Left ventricle myocardium inferior (tissue), 1 donor: ENCODE measurements at places on chromosomes 3 and 15.
A peak's percentile ranks its signal among the peaks of the same experiment; 100 is the strongest.

- peak overlapping the region; percentile 65 for H3K27ac ChIP-seq
- peaks cover 65% of the 10 kb centered on the region for H3K4me1 ChIP-seq
- no peaks in the 10 kb centered on the region for H3K27me3 ChIP-seq
- H3K36me3 ChIP-seq: peaks cover 47% of the 10 kb centered on the region
- DNase-seq: no peak
Observed at GRCh38 chr3:148998297-148998696, 7.0 kb downstream of the GYG1 start.

DNA sequence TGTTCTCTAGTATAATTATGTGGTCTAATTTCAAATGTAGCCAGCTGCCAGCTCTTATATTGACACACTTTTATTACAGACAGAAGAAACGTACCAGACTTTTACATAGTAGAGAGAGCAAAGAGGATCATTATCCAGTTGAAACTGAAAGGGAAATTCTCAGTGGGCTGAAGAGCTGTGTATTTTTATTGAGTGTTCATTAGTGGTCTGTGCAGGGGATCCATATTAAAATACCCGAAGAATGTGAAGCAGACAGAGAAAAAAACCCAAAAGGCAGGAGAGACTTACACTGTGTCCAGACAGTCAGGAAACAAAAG is 41.3 kb downstream of the MYRIP start:
- no peaks in the 10 kb centered on the region for H3K4me1 ChIP-seq
- H3K36me3 ChIP-seq: no peaks in the 10 kb centered on the region
- no peaks in the 10 kb centered on the region for H3K27me3 ChIP-seq
- no peak overlapping the region for H3K27ac ChIP-seq

DNA sequence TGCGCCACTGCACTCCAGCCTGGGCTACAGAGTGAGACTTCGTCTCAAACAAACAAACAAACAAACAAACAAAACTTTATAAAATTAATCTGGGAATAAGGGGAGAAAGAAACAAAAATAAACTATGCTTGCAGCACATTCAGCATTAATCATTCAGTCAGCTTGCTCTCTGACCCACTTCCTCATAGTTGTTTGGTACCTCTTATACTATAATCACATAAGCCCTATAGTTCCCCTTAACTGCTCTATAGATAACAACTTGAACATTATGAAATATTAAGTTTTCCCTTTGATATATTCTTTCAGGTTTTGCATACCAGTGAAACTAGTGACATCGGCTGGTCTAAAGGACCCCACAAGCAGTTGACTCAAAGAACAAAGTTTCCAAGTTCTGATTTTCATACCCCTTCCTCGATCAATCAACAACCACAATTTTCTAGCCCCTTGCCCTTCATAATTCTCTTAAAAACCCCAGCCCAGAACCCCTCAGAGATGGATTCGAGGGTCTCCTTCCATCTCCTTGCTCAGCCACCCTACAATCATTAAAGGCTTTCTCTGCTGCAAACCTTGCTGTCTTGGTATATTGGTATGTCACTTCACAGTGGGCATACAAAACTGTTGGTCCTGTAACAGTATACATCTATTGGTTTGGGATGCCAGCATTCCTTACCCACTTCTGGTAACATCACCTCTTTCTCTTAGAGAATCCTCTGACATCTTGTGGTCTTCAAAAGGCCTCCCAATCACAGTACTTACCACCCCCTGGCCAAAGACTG is 26.4 kb downstream of the BCL2L10 start:
- no peaks in the 10 kb centered on the region for H3K27me3 ChIP-seq
- no peak for DNase-seq
- H3K36me3 ChIP-seq: no peaks in the 10 kb centered on the region
- no peaks in the 10 kb centered on the region for H3K4me1 ChIP-seq
- no peak overlapping the region for H3K4me3 ChIP-seq

DNA sequence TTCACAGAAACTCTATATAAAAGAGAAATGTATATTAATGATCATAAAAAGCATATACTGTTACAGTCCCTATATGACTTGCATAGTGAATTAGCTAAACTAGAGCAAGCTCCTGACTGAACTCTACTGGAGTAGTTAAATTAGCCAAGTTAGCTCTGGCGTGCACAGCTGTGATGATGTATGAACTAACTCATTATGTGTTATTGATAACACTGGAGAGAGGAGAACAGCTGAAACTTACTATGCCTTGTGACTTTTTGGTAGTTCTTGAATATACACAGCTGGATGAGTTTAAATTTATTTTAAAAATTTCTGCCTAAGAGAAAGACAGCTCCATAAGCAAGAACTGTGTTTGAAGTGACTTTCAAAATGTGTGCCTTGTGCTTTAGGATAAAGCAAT is 8.1 kb downstream of the TIPARP start:
- DNase-seq: no peak
- H3K36me3 ChIP-seq: peaks cover 17% of the 10 kb centered on the region
- H3K4me1 ChIP-seq: peaks cover 100% of the 10 kb centered on the region
- no peaks in the 10 kb centered on the region for H3K27me3 ChIP-seq

- peaks cover 4% of the 10 kb centered on the region for H3K27me3 ChIP-seq
- no peak overlapping the region for H3K27ac ChIP-seq
- H3K4me1 ChIP-seq: peaks cover 4% of the 10 kb centered on the region
- no peak for DNase-seq
Observed at GRCh38 chr3:170811515-170811914, 58.5 kb downstream of the RPL22L1 start.

DNA sequence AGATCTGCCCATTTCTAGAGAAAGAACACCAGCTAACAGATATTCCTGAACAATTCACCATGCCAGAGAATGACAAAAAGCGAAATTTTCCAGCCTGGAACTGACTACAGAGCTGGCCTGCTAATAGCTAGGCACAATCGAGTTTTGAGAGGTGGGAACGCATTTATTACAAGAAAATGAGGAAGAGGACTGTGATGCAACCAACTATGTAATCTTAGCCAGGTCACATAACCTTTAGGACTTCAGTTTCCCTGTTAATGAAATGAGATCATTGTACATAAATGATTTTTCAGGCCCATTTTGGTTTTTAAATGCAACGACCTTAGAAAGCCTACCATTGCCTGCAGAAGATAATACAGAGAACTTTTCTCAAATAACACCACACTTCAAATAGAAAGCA is 72.1 kb upstream of the SETMAR start:
- H3K36me3 ChIP-seq: no peaks in the 10 kb centered on the region
- no peak overlapping the region for H3K4me3 ChIP-seq
- H3K27me3 ChIP-seq: no peaks in the 10 kb centered on the region
- no peaks in the 10 kb centered on the region for H3K4me1 ChIP-seq
- DNase-seq: no peak

GRCh38 chr3:43389388-43390254 is 103.3 kb downstream of the SNRK start:
- DNase-seq: no peak
- no peak overlapping the region for H3K4me3 ChIP-seq
- peak overlapping the region; percentile 85 for H3K27ac ChIP-seq
- H3K36me3 ChIP-seq: no peaks in the 10 kb centered on the region
- H3K27me3 ChIP-seq: no peaks in the 10 kb centered on the region

GRCh38 chr15:58147171-58147611 is 9.0 kb downstream of the AQP9 start:
- no peak overlapping the region for H3K27ac ChIP-seq
- H3K36me3 ChIP-seq: no peaks in the 10 kb centered on the region
- H3K4me3 ChIP-seq: no peak overlapping the region
- no peaks in the 10 kb centered on the region for H3K4me1 ChIP-seq

DNA sequence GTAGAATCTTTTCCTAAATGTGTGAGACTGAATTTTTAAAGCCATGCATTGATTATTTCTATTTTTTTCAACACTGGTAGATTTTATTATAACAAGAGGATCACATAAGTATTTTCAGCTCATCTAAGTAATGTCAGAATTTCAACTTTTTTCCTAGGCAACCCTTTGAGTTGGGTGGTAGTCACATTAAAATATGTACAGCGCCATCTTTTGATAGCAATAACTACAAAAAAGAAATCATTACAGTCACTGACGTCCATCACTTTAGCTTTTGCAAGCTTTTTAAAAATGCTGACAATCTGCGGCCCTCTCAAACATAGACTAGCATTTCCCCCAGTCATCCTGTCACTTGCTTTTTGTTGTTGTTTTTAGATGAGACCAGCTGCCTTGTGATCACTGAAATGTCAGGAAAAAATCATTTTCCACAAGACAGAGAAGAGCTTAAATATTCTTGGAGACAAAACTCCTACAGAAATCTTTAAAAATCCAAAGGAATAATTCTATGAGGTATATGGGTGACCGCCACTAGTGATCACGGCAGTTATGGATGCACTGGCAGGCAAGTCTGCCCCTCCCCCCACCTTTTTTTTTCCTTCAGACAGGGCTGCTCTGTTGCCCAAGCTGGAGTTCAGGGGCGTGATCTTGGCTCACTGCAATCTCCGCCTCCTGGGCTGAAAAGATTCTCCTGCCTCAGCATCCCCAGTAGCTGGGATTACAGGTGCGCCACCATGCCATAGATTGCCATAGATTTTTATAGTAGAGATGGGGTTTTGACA is 384.0 kb upstream of the KCNMB2 start:
- no peak overlapping the region for H3K4me3 ChIP-seq
- no peaks in the 10 kb centered on the region for H3K4me1 ChIP-seq
- no peaks in the 10 kb centered on the region for H3K36me3 ChIP-seq
- H3K27ac ChIP-seq: no peak overlapping the region
- DNase-seq: no peak

DNA sequence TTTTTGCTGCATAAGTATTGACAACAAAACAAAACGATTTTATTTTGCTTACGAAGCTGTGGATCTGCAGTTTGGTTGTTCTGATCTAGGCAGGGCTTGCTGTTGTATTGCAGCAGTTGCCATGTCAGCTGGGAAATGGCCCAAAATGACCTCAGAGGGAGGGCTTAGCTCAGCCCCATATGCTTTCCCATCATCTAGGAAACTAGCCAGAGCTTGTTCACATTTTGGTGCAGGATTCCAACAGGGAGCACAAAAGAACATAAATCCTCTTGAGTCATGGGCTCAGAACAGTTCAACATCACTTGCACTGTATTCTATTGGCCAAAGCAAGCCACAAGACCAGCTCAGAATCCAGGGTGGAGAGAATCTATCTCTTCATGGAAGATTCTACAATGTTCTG is 42.2 kb upstream of the ROBO2 start:
- H3K4me3 ChIP-seq: no peak overlapping the region
- H3K27me3 ChIP-seq: no peaks in the 10 kb centered on the region
- H3K4me1 ChIP-seq: no peaks in the 10 kb centered on the region
- DNase-seq: no peak
- H3K27ac ChIP-seq: no peak overlapping the region
